ENCODE measurements at places on chromosomes 16 and 17.

- DNase-seq: no peak
Observed at GRCh38 chr17:64083563-64084085, 46.3 kb downstream of the ERN1 start.

- DNase-seq: no peak
Observed at GRCh38 chr17:57514614-57515013, 230.5 kb downstream of the CCDC182 start.

GRCh38 chr16:1691956-1692355, 13.9 kb downstream of the JPT2 start:
- DNase-seq: no peak

GRCh38 chr16:81748476-81749198, 30.5 kb upstream of the PLCG2 start:
- DNase-seq: no peak

DNA sequence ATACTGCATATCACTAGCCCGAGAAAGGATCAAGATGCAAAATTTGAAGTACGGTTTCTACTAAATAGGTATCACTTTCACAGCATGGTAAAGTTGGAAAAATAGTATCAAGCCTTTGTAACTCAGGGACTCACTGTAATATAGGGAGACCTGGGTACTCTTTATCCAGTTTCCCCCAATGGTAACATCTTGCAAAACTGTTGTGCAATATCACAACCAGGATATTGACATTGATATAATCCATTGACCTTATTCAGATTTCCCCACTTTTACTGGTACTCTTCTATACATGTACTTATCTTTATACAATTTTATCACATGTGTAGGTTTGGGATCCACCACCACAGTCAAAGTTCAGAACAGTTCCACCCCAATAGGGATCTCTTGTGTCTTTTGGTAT, 20.4 kb upstream of the GINS3 start:
- DNase-seq: no peak

- peak; percentile 36 for DNase-seq
Observed at GRCh38 chr17:36755586-36755985, 154.2 kb downstream of the MRM1 start.

DNA sequence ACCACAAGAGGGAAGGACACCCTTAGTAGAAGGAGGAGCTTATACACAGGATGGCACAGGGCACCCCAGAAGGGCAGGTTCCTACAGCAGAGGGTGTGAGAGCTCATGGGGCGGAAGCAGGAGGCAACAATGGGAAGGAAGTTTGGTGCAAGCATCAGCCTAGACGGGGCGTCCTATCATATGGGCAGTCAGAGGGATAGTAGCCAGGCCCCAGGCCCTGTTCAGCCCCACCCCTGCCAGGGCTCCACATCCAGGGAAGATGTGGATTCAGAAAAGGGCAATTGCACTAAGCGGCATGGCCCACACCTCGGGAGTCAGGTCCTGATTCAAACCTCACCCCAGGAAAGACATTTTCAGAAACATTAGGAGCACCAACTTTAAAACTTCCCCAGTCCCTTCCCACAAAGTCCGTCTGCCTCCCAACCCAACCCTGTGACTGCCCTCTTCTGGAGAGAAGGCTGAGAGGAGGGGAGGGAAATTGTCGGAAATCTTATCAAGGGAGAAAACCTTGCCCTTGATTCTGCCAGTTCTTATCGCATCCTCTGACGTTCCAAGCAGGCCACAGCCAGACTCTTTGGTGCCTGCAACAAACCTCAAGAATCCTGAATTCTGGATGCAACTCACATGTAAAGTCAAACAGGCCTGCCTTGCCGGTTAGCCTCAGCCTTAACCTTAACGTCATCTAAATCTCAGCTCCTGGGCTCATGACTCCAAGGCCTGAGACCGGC, 198.8 kb upstream of the CDH5 start:
- no peak for DNase-seq

DNA sequence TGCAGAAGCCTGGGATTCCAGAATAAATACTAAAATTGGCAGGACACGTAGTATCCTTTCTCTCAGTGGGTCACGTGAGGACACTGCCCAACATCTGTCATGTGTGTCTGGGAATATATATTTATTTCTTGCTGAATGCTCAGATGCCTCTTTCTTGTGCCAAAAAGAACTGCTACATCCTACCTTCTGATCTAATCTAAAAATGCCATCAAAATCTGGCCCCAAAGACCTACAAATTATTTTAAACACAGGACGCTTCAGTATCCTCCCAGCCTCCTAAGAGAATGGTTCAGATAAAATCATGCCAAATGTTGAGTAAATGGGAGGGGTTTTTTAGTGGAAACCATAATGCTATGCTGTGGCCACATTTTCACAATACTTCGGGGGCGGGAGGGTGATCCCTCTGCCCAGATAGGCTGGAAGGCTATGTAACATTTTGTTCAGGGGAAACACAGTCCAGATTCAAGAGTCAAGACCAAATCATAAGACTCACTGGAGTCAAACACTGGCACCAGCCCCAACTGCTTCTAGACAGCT, 22.9 kb upstream of the CORO6 start:
- no peak for DNase-seq

DNA sequence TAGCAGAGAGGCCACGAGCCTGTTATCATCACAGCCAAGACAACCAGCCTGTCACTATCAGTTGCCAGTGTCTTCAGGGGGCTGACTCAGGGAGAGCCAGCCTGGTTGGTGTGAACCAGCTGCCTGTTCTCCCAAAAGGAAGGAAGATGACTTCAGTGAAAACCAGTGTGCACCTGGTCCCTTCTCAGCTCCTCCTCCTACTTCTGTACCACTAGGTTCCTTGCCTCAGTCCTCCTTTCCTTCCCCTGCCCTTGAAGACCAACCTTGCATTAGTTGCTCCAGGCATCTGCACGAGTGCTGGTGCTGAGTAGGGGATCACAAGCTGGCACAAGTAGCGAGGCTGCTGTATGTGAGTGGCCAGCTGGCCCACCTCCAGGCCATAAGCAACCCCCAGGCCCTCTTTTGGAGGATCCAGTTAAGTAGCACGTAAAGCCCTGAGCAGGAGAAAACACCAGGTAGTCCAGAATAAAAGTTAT, 8.5 kb downstream of the TUBG1 start:
- no peak for DNase-seq

DNA sequence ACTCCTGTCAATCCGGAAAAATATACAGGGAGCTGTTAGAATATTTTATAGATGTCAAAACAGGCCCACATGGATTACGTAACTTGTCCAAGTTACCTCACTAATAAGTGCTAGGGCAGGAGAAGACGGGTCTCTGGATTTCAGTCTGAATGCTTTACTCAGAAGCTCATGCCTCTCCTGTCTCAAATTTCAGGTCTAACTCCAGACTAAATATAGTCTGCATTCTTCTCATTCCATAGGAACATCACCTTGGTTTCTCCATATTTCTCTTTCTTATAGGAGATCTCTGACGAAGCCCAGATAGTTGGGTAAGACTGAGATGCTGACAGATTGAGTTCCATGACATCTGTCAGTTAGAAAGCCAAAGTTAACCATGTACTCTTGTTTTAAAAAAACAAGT, 174.2 kb downstream of the STX8 start:
- DNase-seq: no peak

DNA sequence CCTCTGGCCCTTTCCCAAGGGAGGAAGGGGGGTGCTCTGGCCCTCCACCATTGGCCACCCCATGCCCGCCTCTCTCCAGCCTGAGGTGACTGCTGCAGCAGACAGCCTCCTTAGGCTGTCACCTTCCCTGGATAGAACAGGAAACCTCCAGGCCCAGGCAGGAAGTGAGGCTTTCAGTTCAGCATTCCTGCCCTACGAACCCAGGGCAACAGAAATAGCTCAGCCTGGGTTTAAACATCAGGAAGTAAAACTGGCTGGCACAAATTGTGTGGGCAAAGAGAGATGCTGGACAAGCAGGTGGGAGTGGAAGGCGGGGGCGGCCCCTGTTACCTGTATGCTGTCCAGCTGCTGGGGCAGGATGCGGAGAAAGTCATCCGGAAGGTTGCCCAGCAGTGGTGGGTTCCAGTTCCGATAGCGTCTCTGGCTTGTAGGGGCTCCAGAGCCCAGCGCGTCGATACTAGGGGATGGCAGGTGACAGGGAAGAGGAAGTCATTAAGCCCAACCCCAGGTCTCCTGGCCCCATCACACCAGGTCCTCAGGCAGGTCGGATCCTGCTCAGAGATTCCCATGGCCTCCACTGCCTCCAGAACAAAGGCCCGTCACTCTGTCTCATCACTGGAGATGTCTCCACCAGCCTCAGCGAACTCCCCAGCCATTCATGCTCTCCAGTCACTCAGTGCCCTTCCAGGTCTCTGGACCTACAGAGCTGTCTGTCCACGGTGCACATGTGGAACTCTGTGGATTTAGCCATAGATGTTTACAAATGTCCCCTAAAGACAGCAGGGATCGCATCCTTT, 23.6 kb upstream of the MRPS23 start:
- no peak for DNase-seq

DNA sequence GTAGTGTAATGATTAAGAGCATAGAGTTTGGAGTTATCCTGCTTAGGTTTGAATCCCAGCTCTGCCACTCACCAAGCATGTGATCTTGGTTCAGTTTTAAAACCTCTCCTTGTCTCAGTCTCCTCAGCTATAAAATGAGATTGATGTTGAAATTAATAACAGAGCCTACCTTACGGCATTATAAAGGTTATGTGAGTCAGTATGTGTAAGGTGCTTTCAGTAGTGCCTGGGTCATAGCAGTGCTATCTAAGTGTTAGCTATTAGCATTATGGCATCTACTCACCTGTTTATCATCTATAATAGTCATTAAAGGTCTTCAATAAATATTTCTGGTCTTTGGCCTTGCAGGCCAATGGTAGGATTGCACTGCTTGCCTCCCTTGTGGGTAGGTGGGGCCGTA, 53.4 kb downstream of the PRKCB start:
- DNase-seq: no peak
